Kidney (tissue), 22 donors: ENCODE measurements at places on chromosomes 12 and 14. TPM values are rescaled to one million over a fixed set of nuclear protein-coding genes. Genes with fewer than 3 reads are reported as not detected.

SMAGP gene
- 22.8 TPM for polyA plus RNA-seq

ADAMTS20 gene
- not detected for polyA plus RNA-seq

CNTN1 gene
- polyA plus RNA-seq, result 6.3 TPM

AJUBA gene
- polyA plus RNA-seq, result 14.6 TPM

RNF41 gene
- 17.6 TPM for polyA plus RNA-seq

C1QL4 gene
- not detected for polyA plus RNA-seq

AMN gene
- polyA plus RNA-seq, result 121 TPM

VRTN gene
- not detected for polyA plus RNA-seq

IAPP gene
- polyA plus RNA-seq, result not detected

LRP1-AS gene
- polyA plus RNA-seq, result not detected

ENDOU gene
- 0.28 TPM for polyA plus RNA-seq

PNN gene
- polyA plus RNA-seq, result 27.2 TPM

DNAJC22 gene
- polyA plus RNA-seq, result 15.1 TPM

ADCY4 gene
- 19.2 TPM for polyA plus RNA-seq

BHLHE41 gene
- 2.2 TPM for polyA plus RNA-seq

GCH1 gene
- 12.3 TPM for polyA plus RNA-seq

KRT74 gene
- polyA plus RNA-seq, result not detected

RAD52 gene
- 6.4 TPM for polyA plus RNA-seq

MAP3K9 gene
- 1.0 TPM for polyA plus RNA-seq

GYS2 gene
- polyA plus RNA-seq, result not detected

OR4K14 gene
- polyA plus RNA-seq, result not detected
